CD4-positive, alpha-beta memory T cell (primary cell): ENCODE measurements at places on chromosomes 16 and 17. TPM values are rescaled to one million over a fixed set of nuclear protein-coding genes. Genes with fewer than 3 reads are reported as not detected.

GRCh38 chr16:58843675-58844074, 109.6 kb upstream of the GOT2 start:
- no peak for DNase-seq

DNA sequence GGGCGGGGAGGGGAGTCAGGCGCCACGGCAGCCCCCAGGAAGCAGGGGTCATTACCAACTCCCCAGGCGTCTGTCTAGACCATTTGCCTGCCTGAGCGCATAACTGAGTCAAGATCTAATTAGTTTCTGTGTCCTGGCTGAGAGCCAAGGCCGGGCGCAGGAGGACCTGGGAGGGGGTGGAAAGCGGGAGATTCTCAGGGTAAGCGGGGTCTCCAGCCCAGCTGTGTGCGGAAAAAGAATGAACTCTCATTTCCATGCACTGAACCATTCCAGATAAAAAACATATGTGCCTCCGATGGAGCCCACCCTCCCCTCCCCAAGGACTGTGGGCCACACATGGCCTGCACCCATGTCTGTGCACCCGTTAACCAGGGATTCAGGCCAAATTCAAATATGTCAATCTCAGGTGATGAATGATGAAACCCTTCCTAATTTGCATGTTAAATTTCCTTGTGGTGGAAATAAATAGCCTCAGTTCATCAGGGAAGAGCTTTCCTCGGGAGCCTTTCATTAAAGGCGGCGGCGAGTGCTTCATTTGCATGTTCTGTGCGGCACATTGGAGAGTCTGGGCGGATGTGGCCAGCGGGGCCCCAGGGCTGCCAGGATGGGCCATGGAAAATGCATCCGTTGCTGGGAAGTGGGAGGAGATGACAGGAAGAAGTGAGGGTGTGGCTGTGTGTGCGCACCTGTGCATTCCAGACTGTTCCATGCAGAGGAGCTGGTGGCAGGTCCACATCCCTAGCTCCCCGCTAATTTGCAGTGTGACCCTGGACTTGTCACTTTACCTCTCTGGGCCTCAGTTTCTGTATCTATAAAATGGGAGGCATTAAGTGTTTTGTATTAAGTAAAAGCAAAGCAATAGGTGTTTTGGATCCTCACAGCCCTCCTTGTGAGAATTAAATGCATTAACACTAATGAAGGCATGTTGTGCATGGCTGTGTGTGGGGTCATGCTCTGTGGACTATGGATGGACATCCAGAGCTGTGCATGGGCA, 151.1 kb downstream of the SDK2 start:
- DNase-seq, result no peak

GRCh38 chr16:69903865-69904415, 47.2 kb upstream of the CLEC18A start:
- DNase-seq, result no peak

GRCh38 chr16:28985211-28986041, 574 bp downstream of the LAT start:
- no peak for DNase-seq

- no peak for DNase-seq
These were observed 44.3 kb downstream of the ADCY9 start for GRCh38 chr16:4071686-4072561.

DNA sequence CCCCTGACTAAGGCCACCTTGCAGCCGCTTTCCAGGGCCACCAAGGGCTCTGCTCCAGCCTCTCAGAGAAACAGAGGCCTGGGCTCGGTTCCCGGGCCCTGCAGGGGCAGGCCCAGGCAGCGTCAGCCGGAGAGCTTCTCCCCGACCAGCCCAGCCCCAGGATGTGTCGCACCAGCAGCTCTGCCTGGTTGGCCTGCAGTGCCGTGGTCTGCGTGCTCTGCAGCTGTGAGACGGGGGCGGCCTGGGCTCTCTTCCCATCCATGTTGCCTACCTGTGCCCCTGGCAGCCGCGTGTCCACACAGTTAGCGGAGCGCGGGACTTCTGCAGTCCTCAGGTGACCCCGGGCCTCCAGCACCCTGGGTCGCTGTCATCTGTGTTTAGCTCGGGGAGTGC, 4.8 kb downstream of the IGFALS start:
- no peak for DNase-seq

GRCh38 chr17:32461853-32462617, 17.7 kb downstream of the PSMD11 start:
- peak; percentile 64 for DNase-seq

- DNase-seq, result no peak
These were observed 164.7 kb downstream of the MSI2 start for GRCh38 chr17:57420734-57421717.

GRCh38 chr16:13988038-13988437, 68.1 kb downstream of the ERCC4 start:
- no peak for DNase-seq

GRCh38 chr16:57019746-57020145, 30.4 kb downstream of the NLRC5 start:
- no peak for DNase-seq

- no peak for DNase-seq
These were observed 67.0 kb upstream of the DNAH17 start for GRCh38 chr17:78644224-78644623.

DNA sequence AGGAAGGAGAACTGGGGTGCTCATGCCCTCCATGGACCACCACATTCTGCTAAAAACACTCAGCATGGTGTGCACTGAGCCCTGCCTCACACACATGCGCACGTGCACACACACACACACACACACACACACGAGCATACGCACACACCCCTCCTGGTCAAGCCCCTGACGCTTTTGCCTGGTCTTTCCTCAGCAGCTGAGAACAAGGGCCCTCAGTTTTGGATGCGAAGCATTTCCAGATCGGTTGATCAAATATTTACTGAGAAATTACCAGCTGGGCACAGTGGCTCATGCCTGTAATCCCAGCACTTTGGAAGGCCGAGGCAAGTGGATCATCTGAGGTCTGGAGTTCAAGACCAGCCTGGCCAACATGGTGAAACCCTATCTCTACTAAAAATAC, 20.1 kb upstream of the RAI1 start:
- no peak for DNase-seq

DNA sequence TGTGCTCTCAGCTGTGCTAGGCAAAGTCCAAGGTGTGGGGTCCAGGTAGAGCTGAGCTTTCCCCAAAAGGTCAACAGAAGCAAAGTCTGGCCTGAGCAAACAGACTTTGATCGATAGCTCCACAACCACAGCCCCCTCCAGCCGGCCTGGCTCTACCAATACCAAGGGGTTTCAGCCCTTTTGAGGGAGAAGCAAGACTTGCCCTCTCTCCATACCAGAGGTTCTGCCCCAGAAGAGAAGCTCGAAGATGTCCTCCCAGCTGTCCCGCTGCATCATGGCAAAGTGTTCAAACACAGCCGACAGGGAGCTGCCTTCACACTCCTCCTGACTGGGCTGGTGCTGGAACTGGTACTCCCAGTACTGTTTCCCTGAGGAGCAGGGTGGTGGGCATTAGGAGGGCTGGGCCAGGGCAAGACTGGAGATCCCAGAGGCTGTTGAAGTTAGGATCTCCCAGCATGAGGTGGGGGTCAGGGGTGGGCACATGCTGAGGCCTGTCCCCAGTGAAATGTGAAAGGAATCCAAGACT, 1.7 kb downstream of the VTN start:
- DNase-seq, result no peak

DNA sequence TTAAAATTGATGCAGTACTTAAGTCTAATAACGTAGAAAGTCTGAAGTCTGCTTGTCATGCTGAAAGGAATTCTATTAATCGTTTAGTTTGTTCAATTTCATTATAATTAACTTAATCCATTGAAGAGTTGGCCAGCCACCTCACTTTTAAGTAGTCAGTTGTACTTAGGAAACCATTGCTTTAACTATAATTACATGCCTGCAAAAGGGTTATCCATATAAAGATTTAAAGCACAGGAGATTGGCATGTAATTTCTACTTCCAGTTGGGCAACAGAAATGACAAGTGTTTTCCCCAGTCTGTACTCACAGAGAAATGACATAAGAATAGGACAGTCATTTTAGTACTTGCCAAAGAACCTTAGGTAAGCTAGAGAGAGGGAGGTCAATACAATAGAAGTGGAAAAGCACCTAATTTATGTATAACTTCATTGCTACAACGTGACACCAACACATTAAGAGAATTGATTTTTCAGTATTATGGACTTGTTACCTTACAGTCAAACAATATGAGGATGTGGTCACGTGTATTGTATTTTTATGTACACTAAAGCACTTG, 3.7 kb upstream of the USP32 start:
- no peak for DNase-seq

DNA sequence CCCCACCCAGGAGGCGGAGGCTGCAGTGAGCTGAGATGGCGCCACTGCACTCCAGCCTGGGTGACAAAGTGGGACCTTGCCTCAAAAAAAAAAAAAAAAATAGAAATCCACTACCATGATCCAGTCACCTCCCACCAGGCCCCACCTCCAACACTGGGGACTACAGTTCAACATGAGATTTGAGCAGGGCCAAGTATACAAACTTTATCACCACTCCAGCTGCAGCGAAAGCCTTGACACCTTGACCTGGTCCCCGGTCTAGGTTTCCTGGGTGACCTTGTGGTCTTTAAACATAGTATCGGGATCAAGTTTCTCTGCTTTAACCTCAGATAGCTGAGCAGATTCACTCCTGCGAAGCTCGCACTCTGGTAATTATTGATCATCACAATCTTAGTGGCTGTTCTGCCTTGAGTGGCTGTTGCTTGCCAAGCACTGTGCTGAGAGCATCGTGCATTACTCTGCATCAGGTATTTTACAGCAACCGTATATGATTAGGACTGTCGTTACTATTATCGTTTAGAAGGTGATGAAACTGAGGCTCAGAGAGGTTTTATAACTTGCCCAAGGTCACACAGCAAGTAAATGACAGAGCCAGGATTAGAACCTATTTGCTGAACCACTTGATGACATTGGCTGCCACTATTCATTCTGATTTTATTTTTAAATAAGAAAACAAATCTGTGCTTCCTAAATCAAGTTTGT, 50.3 kb upstream of the MEAK7 start:
- no peak for DNase-seq

- peak; percentile 76 for DNase-seq
These were observed 78.0 kb downstream of the KNOP1 start for GRCh38 chr16:19639986-19640421.

DNA sequence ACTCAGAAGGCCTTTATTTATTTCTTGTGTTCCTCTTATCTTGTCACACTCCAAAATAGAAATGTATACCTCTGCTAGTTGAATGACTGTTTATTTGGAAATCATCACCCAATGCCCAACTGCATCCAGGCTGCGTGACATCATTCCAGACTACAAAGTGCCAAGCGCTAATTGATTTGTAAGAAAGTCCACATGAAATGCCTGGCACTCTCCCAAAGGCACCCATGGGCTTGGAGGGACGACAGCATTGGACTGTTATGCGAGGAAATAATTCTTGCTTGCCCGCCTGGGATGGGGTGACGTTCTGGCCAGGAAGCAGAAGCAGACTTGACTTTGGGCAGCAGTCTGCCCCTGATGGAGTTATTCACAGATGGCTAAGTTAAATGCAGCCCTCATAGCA, 165.9 kb downstream of the CDH13 start:
- no peak for DNase-seq

The CASKIN2 gene
- 0.32 TPM for total RNA-seq

The NRN1L gene
- total RNA-seq, result 7.0 TPM

The AXIN2 gene
- 30.3 TPM for total RNA-seq

The FOXJ1 gene
- 0.19 TPM for total RNA-seq

The ATP1B2 gene
- total RNA-seq, result 0.52 TPM

The JUP gene
- 0.15 TPM for total RNA-seq

The ASGR2 gene
- total RNA-seq, result not detected
